ENCODE measurements at places on chromosomes 6 and 20. TPM values are rescaled to one million over a fixed set of nuclear protein-coding genes. Genes with fewer than 3 reads are reported as not detected.

MOCS1 gene
- total RNA-seq = 25.3 TPM

ELOVL4 gene
- 6.8 TPM for total RNA-seq

VSTM2L gene
- total RNA-seq = 2.5 TPM

GRM1 gene
- under 0.01 TPM for total RNA-seq

ZNF165 gene
- 1.2 TPM for total RNA-seq

KIF13A gene
- total RNA-seq = 61.5 TPM

TMEM170B gene
- total RNA-seq = 3.8 TPM

ABHD16B gene
- total RNA-seq = not detected

CASS4 gene
- total RNA-seq = under 0.01 TPM

TMEM217 gene
- total RNA-seq = 3.3 TPM

PLCB4 gene
- total RNA-seq = 13.0 TPM

SLPI gene
- total RNA-seq = 2.1 TPM

ATP9A gene
- total RNA-seq = 48.9 TPM

BPIFB4 gene
- total RNA-seq = not detected

VWA7 gene
- 0.29 TPM for total RNA-seq

BFSP1 gene
- 1.8 TPM for total RNA-seq

SENP6 gene
- total RNA-seq = 107 TPM

FAM184A gene
- total RNA-seq = under 0.01 TPM

TRERF1 gene
- 4.7 TPM for total RNA-seq

MAP1LC3A gene
- total RNA-seq = 24.8 TPM

ORC3 gene
- 26.1 TPM for total RNA-seq

FBXO30 gene
- 14.1 TPM for total RNA-seq

PTCHD4 gene
- total RNA-seq = 6.5 TPM

MEP1A gene
- not detected for total RNA-seq

MDFI gene
- total RNA-seq = 0.72 TPM

SPAG4 gene
- 3.2 TPM for total RNA-seq

PHACTR3 gene
- total RNA-seq = not detected

MRPL14 gene
- 49.9 TPM for total RNA-seq

PSORS1C2 gene
- not detected for total RNA-seq

PTK7 gene
- 190 TPM for total RNA-seq

TMEM244 gene
- total RNA-seq = not detected

JPH2 gene
- 2.2 TPM for total RNA-seq

TRIM10 gene
- total RNA-seq = not detected

NKX2-4 gene
- total RNA-seq = not detected

TXLNB gene
- 0.59 TPM for total RNA-seq

SLC17A4 gene
- not detected for total RNA-seq

LY6G6F gene
- not detected for total RNA-seq

SIRPB1 gene
- 1.2 TPM for total RNA-seq

MLN gene
- not detected for total RNA-seq

CABLES2 gene
- total RNA-seq = 1.8 TPM

CALHM5 gene
- total RNA-seq = 14.8 TPM

NCR2 gene
- not detected for total RNA-seq

LGSN gene
- not detected for total RNA-seq

RIMS1 gene
- 8.3 TPM for total RNA-seq

SPATA25 gene
- total RNA-seq = 1.2 TPM

RAET1L gene
- total RNA-seq = not detected

CALHM4 gene
- not detected for total RNA-seq

CYB5R4 gene
- total RNA-seq = 8.5 TPM

Data from osteoblast (primary cell).